HS-5 (cell line): ENCODE measurements at places on chromosomes 4 and X.

GRCh38 chrX:118779581-118779980 lies 44.0 kb upstream of the ZCCHC12 start:
- DNase-seq: no peak

DNA sequence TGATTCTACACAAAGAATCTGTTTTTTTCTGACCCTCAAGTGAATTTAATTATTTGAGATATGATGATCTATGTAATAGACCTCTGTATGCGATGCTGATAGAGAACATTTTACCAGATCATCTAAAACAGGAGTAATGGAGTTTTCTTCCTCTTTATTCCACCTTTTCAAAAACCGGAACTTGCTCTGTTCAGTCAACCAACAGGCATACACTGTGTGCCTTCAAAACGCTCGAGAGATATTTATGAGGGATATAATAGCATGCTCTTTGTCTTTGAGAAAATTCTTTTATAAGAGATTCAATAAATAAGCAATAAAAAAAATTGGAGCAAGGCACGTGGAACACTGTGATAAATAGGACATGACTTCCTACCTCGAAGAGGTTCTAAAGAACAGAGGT lies 2.0 kb downstream of the NYX start:
- DNase-seq: no peak

- no peak for DNase-seq
These were observed 1289.6 kb upstream of the TENM3 start for GRCh38 chr4:180953572-180953971.

- no peak for DNase-seq
These were observed 1287.7 kb downstream of the FAM133A start for GRCh38 chrX:94961730-94962129.

DNA sequence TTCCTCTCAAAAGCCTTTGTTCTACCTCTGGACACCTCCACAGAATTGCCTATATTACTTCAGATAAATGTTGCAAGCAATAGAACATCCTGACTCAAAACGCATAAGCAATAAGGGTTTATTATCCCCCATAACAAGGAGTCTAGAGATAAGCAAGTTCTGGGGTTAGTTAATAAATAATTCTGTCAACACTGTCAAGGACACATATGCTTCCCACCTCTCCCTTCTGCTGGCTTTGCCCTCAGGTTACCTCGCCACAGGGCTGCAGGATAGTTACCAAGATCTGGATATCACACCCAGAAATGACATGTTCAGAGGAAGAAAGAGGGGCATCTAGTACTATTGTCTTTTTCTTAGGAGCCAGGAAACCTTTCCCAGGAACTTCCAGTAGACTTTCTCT lies 14.0 kb upstream of the DUSP21 start:
- DNase-seq: no peak

DNA sequence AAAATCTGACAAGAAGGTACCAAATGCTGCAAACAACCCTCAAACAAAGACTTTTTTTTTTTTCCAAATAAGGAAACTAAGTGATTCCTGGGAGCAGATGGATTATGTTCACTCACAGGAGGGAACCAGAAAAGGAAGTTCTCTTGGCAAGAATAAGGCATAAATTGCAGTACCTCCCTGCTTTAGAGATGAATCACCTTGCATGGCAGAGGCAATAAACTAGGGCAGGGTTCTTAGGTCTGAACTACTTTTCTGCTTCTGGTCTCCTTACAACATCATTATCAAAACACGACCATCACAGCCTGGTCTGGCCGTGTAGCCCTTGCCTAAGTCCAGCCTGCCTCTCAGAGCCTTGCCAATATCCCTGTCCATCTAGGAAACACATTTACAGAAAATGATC lies 6.3 kb downstream of the TMEM31 start:
- DNase-seq: peak; percentile 44

- no peak for DNase-seq
These were observed 82.1 kb downstream of the GUCY2F start for GRCh38 chrX:109399831-109400230.

- no peak for DNase-seq
These were observed 4.0 kb upstream of the CCNG2 start for GRCh38 chr4:77153006-77153405.

DNA sequence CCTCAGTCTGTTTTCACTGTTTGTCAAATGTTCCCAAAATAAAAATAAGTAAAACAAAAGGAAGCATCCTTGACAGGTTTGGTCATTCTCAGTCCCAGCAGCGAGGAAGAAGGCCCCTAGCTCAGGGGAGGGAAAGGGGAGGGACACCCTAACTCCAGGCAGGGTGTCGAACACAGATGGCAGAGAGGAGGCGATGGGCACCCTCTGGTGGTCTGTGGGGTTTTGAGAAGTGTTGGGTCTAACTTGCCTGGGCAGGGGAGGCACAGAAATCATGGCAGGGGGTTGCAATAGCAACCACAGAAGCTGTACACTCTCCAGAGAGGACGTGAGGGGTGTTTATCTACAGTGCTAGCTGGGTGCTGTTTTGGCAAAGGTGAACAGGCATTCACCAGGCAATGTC lies 229.8 kb upstream of the SFRP2 start:
- no peak for DNase-seq

DNA sequence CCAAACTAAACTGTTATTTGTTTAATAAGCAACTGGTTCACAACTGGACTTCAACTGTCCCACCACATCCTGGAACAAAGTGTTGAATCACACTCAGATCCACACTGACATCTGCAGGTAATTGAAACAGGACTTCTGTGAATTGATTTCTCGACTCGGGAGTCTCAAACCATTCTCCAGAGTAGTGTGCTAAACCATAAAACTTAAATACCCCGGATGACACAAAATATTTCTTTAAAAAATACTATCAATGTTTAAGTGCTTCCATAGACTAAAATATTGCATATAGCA lies 95.4 kb upstream of the PLAC1 start:
- peak; percentile 26 for DNase-seq

DNA sequence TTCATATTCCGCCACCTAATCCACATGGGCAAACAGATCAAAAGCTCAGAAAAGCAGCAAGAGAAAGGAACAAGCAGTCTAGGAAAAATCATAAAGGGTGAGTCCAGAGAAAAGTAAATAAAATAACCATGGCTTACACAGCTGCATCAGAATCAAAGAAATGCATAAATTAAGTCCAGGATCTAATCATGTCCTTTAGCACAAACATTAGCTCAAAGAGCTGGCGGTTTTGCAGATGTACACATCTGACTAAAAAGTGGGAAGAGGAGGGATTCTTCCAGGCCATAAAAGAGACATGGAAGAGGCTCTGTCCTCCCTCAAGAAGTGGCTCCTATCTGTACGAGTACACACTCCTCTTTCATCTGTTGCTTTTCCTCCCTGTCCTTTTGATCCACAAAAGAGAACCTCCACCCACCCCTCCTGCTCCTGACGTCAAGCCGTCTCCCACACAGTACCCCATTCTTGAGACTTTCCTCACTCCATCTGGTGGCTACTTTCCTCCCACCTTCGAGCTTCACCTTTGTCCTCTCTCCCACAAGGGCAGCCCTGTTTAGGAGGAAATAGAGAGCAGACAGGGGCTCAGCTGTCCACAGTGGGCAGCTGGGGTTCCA lies 92.5 kb downstream of the RASL11B start:
- DNase-seq: no peak

DNA sequence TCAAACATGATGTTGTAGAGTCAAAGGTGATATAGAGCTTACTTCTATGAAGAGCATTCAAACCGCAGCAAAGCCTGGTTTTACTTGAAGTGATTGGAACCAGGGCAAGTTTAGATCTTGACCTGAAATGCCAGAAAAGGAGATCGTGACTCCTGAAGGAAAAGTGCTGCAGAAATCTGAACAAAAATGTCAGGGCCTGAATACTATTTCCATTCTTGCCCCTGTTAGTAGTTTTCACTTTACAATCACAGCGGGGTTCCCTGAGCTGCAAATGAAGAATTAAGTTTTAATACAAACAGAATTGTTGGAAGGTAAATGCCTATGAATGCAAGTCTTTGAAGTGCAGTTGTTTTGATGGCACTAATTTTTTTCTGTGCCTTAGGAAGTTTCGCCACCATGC lies 4.1 kb downstream of the SLIT2 start:
- DNase-seq: no peak

GRCh38 chrX:276581-277201 lies 4.5 kb upstream of the PLCXD1 start:
- DNase-seq: peak; percentile 39

GRCh38 chr4:54165438-54165837 lies 63.7 kb upstream of the PDGFRA start:
- peak; percentile 87 for DNase-seq

DNA sequence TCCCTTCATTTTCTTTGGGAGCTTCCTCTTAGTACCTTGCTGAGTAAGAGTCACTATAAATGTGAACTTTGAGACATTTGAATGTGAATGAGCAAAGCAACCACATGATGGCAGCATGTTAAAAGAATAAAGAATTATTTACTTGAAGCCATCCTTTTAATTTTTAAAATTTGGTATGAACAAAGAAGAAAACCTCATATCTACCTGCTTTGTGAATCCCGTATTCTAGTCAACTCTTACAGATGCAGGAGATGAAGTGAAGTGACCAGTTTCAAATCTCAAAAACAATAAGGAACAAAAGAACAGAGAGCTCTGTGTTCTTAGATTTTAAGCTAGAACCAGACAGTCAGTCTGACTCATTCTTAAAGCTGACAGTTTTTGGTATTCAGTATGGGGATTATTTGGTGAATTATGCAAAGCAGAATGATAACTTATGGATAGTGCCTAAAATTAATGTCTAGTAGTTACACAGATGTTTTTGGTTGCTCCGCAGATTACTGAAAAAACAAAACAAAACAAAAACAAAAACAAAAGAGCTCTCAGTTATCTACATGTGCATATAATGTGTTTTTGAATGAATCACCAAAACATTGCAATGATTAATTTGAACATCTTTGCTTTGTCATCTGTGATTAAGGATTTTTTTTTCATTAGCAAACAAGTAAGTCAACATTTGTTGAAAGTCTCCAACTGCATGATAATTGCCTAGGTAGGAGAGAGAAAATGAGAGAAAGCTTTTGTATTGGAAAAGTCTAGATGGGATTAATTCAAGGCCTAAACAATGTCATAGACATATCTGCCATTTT lies 48.2 kb upstream of the H2AZ1 start:
- peak; percentile 67 for DNase-seq

GRCh38 chr4:76904646-76905190 lies 6.8 kb upstream of the SOWAHB start:
- no peak for DNase-seq

DNA sequence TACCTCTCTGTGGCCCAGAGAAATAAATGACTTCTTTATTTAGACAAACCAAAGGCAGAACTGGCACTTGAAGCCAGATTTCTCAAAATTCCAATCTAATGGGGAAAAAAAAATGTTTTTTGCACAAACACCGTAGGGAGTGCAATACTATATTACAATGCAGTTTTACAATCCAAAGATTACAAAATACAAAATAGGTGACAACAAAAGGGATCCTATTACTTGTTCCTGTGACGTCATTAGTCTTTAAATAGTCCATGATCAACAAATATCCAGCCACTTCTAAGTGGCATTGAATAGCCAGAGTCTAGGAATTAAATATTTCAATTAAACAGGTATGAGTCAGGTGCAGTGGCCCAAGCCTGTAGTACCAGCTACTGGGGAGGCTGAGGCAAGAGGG lies 3.0 kb upstream of the APBB2 start:
- DNase-seq: no peak

DNA sequence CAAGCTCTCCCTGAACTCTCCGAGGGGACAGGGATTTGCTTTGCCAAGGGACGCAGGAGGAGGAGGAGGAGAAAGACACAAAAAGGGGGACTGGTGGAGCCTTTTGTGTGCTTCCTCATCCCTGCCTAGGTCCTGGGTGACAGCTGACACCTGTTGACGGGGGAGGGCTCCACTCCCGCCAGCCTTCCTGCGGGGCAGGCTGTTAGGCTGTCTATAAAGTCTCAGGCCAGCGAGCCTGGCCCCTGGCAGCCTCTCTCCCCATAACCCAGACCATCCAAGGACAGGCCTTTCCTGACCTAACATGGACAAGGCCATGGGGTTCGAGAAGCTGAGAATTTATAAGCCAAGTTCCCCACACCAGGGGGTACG lies 832 bp upstream of the EVC2 start:
- DNase-seq: no peak

GRCh38 chr4:81687471-81687870 lies 215.8 kb upstream of the RASGEF1B start:
- DNase-seq: no peak

DNA sequence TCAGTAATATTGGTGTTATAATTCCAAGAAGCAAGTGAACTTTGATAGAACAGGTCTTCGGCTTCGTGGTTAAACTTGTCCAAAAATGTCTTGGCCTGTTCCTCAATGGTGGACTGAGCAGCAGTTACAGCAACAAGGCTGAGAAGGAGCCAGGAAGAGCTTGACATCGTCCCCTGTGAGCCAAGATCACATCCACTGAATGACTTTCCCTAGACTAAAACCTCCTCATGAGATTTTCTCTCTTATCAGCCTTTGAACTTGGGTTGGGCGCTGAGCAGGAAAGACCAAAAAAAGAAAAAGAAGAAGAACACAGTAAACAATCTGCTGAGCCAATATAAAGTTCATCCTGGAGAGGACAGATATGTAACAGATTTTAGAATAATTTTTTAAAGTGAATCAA lies at the start of gene ACE2:
Gene ACE2 (minus strand): TSS at position 216 of the 400 bp plus-strand sequence. CDS start 49 bp downstream, at position 167.
- DNase-seq: no peak

DNA sequence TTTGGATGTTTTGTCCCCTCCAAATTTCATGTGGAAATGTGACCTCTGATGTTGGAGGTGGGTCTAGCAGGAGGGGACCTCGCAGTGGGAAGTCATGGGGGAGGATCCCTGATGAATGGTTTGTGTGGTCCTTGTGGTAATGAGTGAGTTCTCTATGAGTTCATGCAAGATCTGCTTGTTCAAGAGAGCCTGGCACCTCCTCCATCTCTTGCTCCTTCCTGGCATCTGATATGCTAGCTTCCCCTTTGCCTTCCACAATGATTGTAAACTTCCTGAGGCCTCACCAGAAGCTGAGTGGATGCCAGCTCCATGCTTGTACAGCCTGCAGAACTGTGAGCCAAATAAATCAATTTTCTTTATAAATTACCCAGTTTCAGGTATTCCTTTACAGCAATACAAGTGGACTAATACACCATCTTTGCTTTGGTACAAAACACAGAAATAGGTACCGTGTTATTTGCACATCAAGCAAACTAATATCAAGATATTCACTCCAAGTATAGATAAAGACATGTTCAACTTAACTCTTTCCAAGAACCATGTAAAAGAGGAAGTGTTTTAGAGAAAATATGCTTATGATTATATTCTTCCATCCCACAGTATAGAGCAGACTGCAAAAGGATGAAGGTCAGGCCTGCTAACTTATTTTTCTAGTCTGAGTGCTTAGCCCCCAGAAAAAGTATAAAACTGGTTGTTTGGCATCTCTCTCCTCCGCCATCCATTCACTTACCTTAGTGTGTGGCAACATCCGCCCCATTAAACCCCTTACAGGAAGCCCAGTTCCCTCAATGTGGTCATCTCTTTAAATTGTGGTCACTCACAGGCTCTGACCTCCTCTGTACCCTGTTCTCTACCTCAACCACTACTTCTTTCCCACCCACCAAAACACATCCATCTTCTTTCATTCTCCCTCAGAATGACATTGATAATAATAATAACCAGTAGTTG lies 6.7 kb downstream of the ARAP2 start:
- no peak for DNase-seq

DNA sequence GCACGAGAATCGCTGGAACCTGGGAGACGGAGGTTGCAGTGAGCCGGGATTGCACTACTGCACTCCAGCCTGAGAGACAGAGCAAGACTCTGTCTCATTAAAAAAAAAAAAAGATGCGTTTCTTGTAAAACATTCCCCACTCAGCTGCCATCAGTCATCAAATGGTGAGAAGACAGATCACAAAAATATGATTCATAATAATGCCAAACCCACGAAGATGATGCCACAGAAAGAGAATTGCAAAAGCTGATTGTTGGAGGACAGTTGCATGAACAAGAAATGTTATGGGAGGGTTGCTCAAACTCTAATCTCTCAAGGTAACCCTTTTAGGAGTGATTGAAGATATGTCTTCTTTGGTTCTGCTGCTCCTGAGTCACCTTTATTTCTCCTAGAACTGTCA lies 21.4 kb upstream of the SMIM14 start:
- no peak for DNase-seq
